ENCODE measurements at places on chromosomes 6 and 20.

DNA sequence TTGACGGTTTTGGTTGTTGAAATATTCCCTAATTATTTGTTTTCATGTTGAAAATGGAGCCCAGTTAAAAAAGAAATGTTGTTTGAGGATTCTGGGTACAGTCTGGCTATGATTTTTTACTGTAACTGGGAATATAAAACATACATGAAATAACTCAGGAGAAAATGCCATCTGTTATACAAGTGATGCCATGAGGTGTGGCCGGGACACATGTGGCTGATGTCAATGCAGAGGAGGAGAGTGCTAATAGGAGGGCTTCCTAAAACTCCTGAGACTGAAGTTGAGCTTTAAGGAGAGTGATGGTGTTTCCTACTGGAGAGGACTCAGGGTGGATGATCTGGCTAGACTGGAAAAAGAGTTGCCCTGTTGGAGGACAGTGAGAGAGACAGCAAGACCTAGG is 12.7 kb downstream of the SCAND1 start:
- no peak for DNase-seq

GRCh38 chr6:11460837-11461661 is 76.5 kb upstream of the TMEM170B start:
- no peak for DNase-seq

- no peak for DNase-seq
Measured at GRCh38 chr6:21305893-21306332, 287.6 kb upstream of the SOX4 start.

DNA sequence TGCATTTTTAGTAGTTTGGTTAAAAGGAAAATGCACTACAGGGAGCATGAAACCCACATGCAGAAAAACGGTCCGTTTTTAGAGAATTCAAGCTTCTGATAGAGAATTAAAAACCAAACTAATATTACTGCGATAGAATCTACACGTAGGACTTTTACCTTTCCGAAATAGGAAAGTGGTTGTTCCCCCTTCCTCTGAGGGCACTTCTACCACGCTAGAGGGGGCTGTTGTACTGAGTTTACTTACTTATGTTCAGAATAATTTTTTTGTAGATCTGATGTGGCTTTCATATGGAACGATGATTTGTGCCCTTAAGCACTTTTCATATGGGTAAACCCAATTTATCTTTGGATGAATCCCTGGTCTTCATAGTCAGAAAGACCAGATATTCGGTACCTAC is 264.3 kb upstream of the PLN start:
- no peak for DNase-seq

DNA sequence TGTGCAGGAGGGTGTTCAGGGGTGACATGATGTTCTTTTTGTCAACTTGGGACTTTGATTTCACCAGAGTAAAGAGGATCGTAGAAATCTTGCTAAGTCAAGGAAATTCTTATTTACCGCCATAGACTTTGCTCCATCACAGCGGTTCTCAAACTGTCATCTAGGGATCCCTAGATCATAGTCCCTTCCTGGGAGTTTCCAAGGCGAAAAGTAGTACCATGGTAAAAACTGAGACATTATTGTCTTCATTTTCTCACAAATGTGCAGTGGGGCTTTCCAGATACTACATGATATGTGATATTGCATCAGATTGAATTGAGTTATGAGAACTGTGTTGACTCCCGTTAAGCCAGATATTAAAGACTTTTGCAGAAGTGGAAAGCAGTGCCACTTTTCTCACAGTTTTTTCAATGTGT is 79.7 kb downstream of the JARID2 start:
- DNase-seq = no peak

DNA sequence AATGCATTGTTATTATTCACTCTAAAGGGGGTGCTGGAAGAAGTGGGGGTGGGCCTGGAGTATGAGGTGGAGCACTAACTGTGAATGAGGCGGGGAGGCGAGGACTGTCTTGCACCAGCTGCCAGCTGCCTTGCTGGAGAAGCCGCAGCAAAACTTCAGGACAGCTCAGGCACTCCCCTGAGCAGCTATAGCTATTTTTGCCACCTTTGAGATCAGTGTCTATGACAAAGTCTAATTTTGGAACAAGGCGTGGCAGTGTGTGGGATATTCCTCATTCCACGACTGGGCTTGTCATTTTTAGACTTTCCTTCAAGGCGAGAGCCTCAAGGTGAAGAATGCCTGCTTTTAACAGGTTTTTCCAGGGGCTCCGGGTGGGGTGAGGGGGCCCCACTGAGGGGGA is 143.8 kb downstream of the DOK5 start:
- no peak for DNase-seq

DNA sequence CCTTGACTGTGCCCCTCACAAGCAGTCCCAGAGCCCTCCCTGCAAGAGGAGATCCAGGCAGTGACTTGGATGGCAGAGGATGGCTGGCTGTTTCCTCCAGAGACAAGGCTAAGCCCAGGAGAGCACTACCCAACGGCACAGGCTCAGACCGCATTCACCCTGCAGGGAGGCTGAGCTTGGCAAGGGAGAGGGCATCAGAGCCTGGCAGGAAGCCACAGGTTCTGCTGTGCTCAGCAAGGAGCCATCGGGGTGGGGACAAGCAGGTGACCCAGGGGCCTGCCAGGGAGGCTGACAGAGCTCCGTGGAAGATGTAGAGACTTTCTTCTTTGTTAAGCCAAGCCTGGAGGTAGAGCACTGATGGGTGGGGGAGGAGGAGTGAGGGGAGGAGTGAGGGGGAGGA is 159.2 kb upstream of the CST7 start:
- no peak for DNase-seq

DNA sequence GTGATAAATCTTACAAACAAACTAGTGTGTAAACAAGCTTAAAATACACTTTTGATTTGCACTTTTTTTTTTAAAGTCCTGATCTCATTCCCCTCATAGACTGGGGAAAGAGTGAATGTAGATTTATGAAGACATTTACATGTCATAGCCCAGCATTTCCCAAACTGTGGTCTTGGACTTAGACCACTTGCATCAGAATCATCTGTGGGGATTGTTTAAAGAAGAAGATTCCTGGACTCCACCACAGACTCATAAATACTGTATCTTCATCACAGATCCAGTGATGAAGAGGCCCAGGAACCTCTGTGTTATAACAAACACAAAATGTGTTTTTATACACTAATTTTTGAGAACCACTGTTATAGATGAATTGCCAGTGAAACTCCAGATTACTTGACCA is 99.5 kb downstream of the KCNQ5 start:
- DNase-seq = no peak

- DNase-seq = no peak
Measured at GRCh38 chr6:169976301-169977081, 225.1 kb downstream of the ERMARD start.

DNA sequence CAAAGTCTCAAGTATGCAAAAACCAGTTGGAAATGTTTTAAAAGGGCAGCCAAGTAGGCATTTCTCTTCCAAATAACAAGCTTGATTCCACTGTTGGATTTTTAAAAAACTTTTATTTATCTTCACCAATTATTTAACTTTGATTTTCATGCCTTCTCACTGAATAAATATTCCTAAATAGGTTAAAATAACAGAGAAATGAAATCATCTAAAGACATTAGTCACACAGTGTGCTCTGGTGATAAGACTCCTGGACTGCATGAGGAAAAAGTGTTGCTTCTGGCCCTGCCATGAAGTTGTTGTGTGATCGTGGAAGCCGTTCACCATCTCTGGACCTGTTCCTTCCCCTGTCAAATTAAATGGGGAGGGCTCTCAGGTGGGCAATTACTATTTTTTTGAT is 33.8 kb upstream of the IGF2R start:
- no peak for DNase-seq

- DNase-seq = no peak
Measured at GRCh38 chr20:6829510-6830116, 62.1 kb downstream of the BMP2 start.

- no peak for DNase-seq
Measured at GRCh38 chr6:154993026-154993425, 2.1 kb upstream of the TIAM2 start.

DNA sequence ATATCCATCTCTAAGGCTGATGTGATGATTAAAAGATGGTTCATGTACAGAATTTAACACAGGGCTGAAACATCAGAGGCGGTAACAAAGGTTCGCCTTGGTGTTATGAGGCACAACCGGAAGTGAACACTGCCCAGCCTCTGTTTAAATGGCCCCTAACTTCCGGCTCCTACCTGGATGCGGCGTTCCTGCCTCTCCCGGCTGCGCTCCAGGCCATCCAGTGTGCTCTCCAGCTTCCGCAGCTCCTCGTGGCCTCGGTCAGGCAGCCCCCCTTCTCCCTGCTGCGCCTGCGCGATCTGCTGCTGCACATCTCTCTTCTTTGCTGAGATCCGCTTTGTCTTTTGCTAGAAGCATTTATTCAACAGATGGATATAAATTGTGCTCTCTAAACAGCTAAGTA is 195.3 kb downstream of the SYNE1 start:
- no peak for DNase-seq

Data from vagina (tissue), 2 donors.